Renal pelvis (tissue), 12 donors: ENCODE measurements at places on chromosomes 3 and 15. TPM values are rescaled to one million over a fixed set of nuclear protein-coding genes. Genes with fewer than 3 reads are reported as not detected.
A peak's percentile ranks its signal among the peaks of the same experiment; 100 is the strongest.

The TIGIT gene
- 0.10 TPM for polyA plus RNA-seq

The SPATA12 gene
- 0.17 TPM for polyA plus RNA-seq

The ADAMTS7 gene
- polyA plus RNA-seq, result 34.1 TPM

- no peak for DNase-seq
Observed at GRCh38 chr3:164095279-164095678, 983.0 kb downstream of the SI start.

- DNase-seq, result no peak
Observed at GRCh38 chr3:156862338-156862737, 36.2 kb downstream of the LEKR1 start.

- DNase-seq, result peak; percentile 77
Observed at GRCh38 chr15:92638291-92638708, 17.3 kb downstream of the FAM174B start.

DNA sequence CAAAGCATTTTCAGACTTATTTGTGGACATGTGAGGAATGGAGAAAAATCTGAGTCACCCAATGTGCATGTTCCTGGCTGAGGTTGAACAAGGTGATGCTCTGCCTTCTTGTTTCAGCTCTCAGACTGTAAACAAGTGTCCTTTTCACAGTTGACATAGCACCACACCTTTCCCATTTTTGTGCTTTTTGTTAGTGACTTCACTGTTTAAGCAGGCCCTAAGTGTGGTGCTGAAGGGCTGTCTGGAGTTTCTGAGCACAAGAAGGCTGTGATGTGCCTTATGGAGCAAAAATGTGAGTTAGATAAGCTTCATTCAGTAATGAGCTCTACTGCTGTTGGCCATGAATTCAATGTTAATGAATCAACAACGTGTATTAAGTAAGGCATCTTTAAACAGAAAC, 20.4 kb downstream of the ABI3BP start:
- no peak for DNase-seq

DNA sequence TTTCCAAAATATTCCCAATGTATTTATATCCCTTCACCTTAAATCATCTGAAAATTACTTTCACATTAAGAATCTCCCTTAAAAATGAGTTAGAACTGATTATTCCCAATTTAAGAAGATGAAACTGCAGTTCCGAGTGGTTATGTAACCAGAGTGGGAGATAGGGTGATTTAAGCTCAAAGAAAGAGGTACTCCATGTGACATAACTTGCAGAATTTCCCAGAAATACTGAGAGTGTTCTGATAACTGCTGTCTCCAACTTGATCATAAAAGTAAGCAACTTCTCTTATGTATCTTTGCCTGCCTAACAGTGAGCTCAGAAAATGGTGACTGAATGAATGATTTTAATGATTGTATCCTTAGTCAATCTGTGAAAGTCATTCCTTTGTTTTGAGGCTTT, 32.3 kb downstream of the ARRDC4 start:
- DNase-seq, result no peak

DNA sequence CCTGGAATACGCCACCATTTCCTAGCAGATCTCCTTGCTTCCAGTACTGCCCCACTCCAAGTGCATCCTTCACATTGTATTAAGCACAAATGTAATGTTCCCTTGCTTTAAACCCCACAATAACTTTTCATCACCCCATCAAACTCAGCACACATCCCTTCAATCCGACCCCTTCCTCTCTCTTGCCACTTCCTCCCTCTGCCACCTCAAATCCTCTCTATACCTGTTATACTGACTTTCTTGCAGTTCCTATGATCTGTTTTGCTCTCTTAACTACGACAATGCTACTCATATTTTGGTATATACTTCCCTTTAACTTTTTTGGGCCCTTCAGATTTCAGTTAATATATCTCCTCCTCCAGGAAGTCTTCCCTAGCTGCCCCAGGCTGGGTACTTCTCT, 14.1 kb downstream of the PARL start:
- no peak for DNase-seq

- no peak for DNase-seq
Observed at GRCh38 chr3:129514110-129514509, 14.3 kb upstream of the RHO start.

DNA sequence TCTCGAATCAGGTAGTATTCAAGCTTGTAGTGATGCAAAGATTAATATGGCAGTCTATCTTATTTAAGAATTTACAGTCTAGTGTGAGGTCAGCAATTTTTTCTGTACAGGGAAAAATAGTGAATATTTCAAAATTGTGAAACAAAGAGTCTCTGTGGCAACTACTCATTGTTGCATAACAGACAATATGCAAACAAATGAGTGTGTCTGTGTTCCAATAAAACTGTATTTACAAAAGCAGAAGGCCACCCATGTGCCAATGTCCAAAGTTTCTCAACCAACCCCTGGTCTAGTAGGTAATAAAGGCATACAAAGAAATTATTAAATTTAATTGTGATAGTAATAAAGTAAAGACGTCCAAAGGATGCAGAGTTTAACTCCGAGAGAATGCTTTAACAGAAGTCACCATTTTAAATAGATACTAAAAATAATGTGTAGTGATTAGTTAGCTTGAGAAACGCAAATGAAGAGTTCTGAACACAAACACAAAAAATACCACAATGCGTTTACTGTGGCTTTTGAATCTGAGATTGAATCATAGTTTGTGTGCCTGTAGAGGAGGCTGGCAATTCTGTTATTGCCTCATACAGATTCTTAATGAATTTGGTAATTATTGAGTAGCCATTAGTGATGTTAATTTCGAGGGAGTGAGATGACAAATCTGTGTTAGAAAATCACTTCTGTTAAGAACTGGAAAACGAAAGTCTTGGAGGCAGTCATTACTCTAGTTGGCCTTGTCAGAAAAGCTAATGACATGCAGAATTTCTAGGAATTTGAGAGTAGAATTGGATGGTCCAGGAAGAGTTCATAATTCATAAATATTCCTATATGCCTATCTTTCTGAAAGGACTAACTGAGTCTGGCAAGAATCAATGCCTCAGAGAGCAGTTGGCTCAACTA, 48.7 kb downstream of the CADM2 start:
- DNase-seq, result no peak

DNA sequence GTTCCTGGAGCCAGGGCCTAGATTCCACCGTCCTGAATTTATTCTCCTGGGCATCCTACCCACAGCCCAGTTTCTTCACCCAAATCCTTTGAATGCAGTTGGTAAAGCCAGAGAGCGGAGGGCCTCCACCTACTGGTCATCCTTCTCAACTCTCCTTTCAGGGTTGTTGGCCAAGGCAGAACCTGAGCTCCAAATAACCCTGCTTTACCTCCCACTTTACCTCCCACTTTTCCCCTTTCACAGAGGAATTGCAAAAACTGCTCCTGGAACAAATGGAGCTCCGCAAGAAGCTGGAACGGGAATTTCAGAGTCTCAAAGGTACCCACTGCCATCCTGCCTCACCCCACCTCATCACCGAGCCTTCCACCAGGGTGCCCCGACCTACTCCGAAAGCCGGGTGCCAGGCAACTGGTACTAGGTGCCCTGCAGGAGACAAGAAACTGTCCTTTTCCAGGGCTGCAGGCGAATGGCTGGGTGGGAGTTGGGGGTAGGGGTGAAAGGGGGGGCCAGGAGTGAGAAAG, 6.8 kb downstream of the SKOR1 start:
- DNase-seq, result peak; percentile 52
